Urothelium cell line (cell line): ENCODE measurements at places on chromosomes 6 and 20.

DNA sequence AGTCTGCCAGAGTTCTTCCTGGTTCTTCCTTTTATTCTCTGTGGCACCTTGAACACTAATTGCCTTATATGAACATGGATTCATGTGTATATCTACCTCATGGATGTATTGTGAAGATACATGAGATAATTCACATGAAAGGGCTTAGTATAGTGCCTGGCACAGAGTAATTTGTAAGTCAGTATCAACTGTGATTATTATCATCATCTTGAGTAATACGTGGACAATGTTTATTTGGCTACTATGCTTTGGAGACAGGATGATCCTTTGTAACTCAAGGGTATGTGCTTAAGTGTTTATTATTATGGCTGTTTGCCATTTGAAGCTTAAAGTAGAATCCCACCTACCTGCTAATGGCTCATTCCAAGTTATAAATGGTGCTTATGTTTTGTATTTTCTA lies 16.0 kb downstream of the DOP1A start:
- DNase-seq = no peak

DNA sequence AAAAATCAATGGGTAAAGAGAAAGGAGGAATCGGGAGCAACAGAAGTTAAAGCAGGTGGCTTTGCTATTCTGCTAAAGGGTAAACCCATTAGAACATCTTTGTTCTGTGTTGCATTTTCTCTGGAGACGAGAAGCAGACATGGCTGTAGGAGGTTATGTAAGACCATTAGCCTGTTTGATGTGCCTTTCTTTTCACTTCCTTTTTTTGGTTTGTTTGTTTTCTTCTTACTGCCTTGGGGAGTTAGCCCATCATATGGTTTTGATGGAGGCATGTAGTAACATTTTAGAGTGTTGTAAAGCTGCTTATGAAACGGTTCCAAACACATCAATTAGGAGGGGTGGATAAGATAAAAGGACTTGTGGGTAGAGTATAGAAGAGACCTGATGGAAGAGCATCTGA lies 131.0 kb downstream of the DOK5 start:
- no peak for DNase-seq

DNA sequence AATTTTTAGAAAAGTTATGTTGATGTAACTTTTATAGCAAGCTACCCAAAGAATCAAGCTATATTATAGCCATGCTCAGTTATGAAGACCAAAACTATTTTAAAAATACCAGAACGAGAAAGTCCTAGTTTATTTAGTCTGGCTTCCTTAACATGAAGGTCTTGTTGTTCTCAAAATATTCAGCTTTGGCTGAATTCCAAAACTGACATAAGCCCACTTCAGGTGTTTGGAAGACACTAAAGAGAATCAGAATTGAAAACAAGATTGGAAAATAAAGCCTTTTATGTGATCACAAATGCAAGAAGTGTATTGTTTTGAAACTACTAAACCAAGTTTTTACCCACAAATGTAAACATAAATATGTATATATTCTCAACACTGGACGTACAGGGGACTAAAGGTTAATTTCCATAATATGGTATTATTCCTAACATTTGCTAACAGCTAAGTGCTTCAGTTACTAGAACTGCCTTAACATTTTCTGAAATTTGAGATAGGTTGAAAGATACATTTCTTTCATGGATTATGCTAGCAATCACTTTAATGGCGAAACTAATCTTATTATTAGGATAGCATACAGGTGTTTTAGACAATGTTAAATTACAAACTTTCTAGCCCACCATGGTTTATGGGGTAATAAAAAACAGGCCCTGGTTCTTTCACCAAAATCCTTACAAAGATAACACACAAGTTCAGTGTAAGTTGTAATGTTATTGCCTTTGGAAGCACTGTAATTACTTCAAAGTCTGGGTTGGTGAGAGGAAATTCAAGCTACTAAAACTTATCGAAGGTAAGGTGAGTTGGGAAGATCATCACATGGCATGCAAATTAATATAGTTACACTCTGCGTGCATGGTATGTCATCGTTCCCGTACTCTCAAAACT lies 1.6 kb downstream of the MAP3K5 start:
- DNase-seq = no peak

DNA sequence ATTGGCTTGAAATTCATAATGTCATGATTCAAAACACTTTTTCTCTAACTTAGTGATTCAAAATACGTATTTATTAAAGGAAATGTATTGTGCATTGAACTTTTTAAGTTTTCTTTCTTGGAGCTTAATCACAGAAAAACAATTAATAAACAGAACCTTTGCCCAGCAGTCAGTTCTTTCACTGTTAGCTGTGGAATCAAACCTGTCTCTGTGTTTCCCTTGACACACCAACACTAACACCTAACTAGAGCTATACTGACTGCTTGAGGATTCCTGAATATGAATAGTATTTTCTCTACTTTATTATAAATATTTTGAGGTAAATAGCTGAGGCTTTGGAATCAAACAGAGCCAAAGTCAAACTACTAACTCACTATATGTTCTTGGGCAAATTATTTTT lies 296.4 kb downstream of the HIVEP2 start:
- no peak for DNase-seq

DNA sequence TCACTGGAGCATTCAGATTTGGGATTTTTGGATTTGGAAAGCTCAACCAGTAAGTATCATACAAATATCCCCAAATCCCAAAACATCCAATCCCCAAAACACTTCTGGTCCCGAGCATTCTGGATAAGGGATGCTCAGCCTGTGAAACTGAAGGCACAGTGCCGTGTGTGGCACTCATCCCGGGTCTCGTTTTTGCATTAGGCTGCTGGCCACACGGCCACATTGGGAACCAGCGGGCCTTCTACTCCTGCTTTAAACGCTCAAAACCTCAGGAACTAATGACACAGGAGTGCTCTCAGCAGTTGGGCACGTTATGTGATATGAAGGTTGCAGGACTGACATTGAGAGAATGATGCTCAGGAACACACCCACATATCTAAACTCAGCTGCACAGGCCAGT lies 35.6 kb downstream of the PSMG4 start:
- no peak for DNase-seq

DNA sequence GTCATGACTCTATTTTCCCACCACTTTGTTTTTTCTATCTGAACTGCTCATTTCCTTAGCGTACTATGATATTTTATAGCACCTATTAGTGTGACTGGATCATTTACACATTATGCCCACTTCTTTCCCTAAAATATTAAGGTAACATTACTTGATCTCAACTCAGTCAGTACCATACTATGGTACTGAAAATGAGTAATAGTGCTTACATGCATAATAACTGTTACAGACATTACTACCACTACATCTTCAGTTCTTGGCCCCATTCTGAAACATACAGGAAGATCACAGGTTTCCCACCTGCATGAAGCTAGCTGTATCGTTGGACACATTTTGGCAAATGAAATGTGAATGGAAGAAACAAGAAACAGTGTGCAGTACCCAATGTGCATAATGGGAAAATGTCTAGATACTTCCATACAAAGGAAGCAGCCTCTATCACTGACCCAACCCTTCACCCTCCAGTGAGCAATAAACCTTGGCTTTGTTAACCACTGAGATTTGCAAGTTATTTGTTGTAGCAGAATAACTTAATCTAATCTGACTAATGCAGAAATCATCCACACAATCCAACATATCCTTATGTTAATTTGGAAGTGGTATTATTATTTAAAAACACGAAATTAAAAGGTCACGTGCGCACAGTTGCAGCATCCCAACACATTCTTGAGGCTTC lies 108.6 kb upstream of the DOK5 start:
- DNase-seq = no peak

GRCh38 chr6:44036196-44036595 lies 91.1 kb downstream of the MRPL14 start:
- DNase-seq = no peak

- DNase-seq = peak; percentile 13
Observed at GRCh38 chr6:48069280-48069679, 41.7 kb downstream of the PTCHD4 start.

- DNase-seq = no peak
Observed at GRCh38 chr6:111222341-111222740, 135.0 kb downstream of the SLC16A10 start.

- peak; percentile 64 for DNase-seq
Observed at GRCh38 chr6:42010185-42010891, 40.0 kb upstream of the TAF8 start.

- DNase-seq = peak; percentile 8
Observed at GRCh38 chr6:164396071-164397047, 913.0 kb downstream of the C6orf118 start.

DNA sequence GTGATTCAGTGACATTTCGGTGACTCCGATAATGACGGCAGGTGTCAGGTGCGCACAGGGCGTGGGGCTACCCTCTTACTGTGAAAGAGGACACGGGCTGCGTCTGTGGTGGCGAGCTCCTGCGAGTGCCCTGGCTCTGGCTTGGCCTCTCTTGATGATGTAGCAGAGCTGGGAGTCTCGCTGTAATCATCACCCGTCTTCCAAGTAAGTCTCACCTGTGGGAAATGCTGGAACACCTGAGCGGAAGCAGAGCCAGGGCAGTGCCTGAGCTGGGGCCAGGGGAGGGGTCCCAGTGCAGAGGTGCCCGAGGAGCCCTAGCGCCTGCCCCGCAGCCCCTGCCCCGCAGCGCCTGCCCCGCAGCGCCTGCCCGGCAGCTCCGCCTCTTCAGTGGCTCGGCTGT lies 4.8 kb downstream of the OSBPL2 start:
- no peak for DNase-seq

GRCh38 chr6:21200134-21200870 lies 393.2 kb upstream of the SOX4 start:
- no peak for DNase-seq

GRCh38 chr6:13303668-13304017 lies 24.7 kb downstream of the TBC1D7 start:
- peak; percentile 20 for DNase-seq

DNA sequence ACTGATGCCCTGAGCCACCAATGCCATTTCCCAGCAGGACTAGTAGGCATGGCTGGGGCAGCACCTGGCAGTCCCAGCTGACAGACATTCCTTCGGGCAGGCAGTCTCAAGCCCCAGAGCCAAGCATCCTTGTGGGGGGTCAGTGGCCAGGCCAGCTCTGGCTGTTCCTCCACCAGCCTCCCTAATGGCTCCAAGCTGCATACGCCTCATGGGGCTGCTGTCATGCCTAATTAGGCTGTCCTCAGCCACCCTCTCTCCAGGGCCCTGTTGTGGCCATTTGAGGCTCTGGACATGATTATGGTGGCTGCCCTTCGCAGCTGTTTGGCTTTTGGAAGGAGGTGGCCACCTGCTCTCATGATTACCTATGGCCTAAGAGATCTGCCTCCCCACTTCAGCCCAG lies 79.4 kb downstream of the DLGAP4 start:
- no peak for DNase-seq

DNA sequence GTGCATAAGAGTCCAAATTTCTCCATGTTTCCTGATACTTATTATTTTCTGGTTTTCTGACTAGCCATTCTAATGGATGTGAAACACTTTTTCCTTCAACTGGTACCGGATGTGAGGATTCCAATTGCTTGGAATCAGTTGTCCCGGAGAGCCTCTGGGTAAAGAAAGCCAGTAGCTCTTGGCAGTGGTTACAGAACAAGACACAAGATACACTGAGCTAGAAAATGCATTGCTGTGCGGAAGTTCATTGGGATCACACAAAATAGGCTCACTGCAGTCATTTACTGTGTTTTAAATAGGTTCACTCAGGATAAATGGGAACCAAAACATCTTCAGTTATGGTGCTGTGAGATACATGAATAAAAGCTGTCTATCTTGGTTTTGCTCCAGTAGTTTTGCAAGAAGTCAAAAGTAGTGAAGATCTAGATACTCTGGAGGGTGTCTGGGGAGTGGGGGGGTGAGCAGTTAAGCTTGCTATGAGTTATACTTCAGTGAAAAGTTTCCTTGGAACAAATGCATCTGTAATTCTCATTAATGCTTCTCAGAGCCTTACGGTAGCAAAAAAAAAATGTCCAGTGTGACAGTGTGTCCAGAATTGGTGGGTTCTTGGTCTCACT lies 54.4 kb upstream of the RNF182 start:
- no peak for DNase-seq

DNA sequence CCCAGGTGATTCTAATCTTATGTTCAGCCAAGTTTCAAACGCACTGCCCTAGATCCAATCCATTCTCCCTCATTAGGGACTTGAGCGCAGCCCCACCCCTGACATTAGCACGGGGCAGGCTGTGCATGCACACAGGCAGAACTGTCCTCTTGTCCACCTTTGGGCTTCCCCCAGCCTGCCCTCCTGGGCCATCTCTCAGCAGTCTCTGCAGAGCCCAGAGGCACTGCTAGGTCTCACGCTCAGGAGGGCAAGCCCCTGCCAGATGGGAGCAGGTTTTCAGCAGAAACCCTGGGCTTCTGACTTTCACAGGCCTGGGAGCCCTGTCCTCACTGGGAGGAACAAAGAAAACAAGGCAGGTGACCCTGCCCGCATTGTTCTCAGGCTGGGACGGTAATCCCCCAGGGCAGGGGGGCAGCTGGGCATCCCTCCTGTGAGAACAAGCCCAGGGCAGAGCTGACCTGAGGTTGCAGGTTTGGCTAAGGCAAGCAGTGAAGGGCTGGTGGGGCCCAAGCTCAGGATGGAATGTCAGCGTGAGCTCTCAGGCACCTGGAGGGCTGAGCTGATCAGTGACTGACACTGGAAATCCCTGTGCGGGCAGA lies 24.5 kb downstream of the KCNK5 start:
- DNase-seq = no peak
